ENCODE measurements at places on chromosomes 2 and 18. TPM values are rescaled to one million over a fixed set of nuclear protein-coding genes. Genes with fewer than 3 reads are reported as not detected.

Gene SOWAHC
- 57.8 TPM for total RNA-seq

Gene TMEM163
- not detected for total RNA-seq

Gene CAPN14
- total RNA-seq = 0.53 TPM

Gene FASTKD2
- total RNA-seq = 25.9 TPM

DNA sequence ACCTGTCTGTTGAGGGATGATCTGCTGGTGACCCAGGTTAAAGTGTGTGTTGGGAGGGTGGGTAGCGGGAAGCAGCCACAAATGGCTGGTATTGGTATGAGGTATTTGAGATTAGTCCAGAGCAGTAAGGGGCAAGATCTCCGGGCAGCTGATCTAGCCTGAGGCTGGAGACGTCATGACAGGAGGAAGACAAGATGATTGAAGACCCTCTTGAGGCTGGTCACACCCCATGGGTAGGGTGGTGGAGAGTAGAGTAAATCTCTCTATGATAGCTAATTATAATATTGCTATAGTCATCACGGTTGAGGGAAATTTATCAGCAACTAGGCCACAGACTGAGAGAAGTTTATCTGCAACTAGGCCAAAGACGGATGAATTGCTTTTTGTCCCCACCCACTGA, 128.5 kb downstream of the CDCA7 start:
- DNase-seq = no peak

- DNase-seq = no peak
These were observed 149.2 kb downstream of the TSN start for GRCh38 chr2:121904656-121905055.

- no peak for DNase-seq
These were observed 166.0 kb upstream of the VWC2L start for GRCh38 chr2:214244847-214245246.

GRCh38 chr2:239167011-239167673, 233.7 kb downstream of the HDAC4 start:
- peak; percentile 39 for DNase-seq

GRCh38 chr2:72457801-72458516, 310.3 kb upstream of the CYP26B1 start:
- DNase-seq = no peak

- no peak for DNase-seq
These were observed 1176.9 kb upstream of the LRRTM1 start for GRCh38 chr2:81481242-81481993.

All from suprapubic skin (tissue), 4 donors.